Uterus (tissue), 4 donors: ENCODE measurements at places on chromosomes 2 and 18.

DNA sequence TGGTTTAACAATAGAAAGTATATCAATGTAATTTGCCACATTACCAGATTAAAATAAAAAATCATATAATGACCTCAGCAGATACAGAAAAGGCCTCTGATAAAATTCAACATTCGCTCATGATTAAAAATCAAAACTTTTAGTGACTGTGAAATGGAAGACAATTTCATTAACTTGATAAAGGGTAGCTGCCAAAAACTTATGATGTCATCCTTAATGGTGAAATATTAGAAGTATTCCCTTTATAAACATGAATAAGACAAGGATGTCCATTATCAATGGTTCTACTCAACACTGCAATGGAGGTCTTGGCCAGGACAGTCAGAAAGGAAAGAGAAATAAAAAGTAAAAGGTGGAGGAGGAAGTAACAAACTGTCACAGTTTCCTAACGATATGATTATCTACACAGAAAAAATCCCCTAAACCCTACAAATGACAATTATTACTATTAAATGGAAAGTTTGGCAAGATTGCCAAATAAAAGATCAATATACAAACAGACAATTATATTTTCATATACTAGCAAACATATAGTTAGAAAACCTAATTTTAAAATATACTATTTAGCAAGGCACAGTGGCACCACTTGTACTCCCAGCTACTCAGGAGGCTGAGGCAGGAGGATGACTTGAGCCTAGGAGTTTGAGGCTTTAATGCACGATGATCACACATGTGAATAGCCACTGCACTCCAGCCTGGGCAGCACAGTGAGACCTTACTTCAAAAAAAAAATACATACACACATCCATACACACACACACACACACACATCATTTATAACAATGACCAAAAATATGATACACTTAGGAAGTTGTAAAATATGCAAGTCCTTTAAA lies 12.8 kb downstream of the METTL8 start:
- DNase-seq, result no peak

- peak; percentile 83 for DNase-seq
Observed at GRCh38 chr2:223613017-223613950, 11.1 kb upstream of the SCG2 start.

GRCh38 chr2:15866563-15867193 lies 73.7 kb upstream of the MYCN start:
- no peak for DNase-seq

GRCh38 chr2:3646446-3646845 lies 11.6 kb upstream of the ALLC start:
- DNase-seq, result no peak

DNA sequence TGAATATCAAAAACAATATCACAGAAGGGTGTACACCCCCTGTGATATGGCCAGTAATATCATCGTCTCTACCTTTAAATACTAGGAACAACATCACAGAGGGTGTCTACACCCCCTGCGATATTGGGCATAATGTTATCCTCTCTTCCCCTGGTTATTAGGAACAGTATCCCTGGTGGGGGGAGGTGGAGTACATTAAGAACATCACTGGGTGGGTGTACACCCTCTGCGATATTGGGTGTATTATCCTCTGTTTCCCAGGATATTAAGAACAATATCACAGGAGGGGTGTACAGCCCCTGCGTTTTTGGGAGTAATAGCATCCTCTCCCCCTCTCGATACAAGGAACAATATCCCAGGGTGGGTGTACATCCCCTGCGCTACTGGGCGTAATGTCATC lies 1932.8 kb downstream of the SUCLG1 start:
- DNase-seq, result no peak

DNA sequence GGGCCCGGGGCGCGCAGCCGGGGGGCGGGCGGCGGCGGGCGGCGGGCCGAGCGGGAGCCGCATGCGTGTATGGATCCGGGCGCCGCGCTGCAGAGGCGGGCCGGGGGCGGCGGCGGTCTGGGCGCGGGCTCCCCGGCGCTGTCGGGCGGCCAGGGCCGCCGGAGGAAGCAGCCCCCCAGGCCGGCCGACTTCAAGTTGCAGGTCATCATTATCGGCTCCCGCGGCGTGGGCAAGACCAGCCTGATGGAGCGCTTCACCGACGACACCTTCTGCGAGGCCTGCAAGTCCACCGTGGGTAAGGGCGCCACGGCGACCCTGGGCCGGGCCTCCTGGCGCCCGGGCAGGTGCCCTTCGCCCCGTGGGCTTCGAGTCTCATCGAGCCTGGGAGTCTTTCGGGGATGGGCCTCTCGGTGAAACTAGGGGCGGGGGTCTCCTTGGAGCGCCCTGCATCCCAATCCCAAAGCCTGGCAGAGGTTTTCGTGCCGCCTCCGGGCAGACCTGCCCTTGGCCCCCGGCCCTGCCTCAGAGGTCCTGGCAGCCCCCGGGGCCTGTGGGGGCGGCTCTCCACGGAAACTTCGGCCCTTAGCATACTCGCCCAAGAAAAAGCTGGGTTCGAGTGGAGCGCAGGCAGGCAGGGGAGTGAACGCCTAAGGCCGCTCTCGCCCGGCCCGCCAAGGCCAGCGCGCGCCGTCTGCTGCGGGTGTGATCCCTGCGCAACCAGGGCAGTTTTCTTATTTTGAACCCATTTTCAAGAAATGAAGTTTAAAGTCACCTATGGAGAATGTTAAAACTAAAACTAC lies 622 bp downstream of the RAB12 start:
- DNase-seq, result peak; percentile 20

DNA sequence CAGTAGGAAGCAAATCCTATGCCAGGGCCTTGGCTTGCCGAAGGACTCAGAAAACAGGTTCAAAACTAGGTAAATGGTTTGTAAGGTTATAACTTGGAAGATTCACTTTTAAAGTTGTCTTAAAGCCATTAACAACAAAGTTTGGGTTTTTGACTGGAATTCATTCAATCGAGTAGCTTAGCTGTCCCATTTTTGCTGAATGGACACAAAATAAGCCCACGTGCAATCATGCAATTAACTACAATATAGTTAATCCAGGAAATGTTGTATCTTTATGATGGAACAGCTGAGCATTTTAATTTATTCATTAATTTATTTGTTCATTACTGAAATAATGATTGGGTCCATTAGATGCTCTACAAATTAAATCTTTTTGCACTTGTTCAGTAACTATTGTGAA lies 18.3 kb upstream of the APCDD1 start:
- DNase-seq, result no peak

DNA sequence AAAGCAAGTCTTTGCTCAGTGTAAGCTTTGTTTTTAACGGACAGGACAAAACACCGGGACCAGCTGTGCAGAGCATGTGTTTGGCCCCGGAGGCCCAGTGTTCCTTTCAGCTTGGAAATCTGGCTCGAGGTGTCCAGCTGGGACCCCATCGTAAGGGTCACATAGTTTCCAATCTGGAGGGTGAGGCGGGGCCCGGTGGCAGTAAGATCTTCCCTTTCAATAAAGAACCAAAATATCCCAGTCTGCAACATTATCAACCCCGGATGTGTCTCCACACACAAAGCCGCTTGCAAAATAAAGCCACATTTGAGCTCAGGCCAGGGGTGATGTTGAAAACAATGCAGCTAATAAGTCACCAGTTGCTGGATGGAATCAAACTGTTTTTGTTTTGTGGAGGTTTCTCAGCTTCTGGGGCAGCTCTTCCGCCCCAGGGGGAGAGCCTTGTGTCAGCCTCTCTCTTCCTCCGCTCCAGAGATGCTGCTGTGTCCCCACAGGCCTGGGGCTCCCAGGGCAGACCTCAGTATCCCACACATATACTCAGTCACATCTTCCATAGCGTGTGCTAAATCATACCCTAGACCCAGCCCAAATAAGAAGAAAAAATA lies 138.6 kb upstream of the GLI2 start:
- peak; percentile 51 for DNase-seq

- DNase-seq, result no peak
Observed at GRCh38 chr2:120020554-120020953, 7.7 kb downstream of the EPB41L5 start.

- no peak for DNase-seq
Observed at GRCh38 chr18:46660957-46661749, 4.1 kb upstream of the LOXHD1 start.

GRCh38 chr2:109369671-109370191 lies 240.7 kb downstream of the SH3RF3 start:
- peak; percentile 7 for DNase-seq

- DNase-seq, result no peak
Observed at GRCh38 chr2:112658839-112659667, 13.3 kb downstream of the SLC20A1 start.

- peak; percentile 20 for DNase-seq
Observed at GRCh38 chr2:128320192-128320905, 1.7 kb upstream of the HS6ST1 start.

DNA sequence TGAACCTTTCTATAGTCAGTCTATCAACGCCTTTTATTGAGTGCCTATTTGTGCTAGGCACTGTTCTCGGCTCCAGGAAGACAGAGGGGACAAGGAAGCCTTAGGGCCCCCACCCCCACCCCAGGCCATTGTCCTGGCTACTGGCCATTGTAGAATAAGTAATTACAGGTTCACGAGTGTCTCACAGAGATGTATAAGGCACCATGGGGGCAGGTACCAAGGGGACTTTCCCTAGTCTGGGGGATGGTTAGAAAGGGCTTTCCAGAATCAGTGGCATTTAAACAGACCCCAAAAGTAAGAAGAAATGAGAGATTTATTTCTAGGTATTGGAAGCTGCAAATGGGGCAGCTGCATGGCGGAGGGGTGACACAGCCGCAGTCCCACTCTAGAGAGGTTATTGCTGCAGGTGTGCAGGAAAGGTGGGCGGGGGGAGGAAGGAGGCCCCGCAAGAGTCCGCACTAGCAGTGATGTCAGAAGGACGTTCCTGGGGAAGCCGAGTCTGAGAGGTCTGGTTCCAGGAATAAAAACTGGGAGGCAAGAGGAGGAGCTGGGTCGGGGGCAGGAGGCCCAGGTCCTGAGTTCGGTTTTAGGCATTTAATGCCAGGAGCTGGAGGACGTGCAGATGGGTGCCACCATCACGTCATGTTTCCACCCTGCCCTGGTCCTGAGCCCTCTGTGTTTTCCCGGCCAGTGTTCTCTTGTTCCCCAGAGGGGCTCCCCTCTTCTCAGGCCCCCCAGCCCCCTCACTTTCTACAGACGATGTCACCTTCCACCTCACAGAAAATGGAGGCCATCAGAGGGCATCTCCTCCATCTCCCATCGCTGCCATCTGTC lies 30.5 kb downstream of the FOSL2 start:
- DNase-seq, result no peak

DNA sequence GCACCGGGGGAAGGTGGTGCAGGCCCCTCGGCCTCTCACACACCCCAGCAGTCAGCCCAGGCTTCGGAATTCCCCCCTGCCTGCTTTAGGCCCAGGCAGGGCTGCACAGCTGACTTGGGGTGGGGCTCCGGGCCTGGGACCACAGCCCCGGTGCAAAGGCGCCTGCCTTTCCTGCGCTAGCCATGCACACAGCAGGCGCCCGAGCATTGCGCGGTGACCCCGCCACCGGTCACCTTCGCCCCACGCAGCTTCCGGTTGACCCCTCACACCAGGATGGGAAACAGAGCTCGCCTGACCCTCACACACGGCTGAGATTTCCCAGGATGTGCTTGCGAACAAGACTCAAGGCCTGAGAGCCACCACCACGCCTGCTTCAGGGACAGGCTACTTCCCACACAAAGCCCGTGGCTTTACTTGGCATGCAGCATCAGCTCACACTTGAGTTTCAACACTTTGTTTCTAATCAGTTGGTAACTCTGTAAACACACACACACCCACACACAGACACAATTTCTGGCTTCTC lies 46.0 kb downstream of the SLC66A2 start:
- no peak for DNase-seq

GRCh38 chr2:80473796-80474195 lies 169.2 kb upstream of the LRRTM1 start:
- no peak for DNase-seq

DNA sequence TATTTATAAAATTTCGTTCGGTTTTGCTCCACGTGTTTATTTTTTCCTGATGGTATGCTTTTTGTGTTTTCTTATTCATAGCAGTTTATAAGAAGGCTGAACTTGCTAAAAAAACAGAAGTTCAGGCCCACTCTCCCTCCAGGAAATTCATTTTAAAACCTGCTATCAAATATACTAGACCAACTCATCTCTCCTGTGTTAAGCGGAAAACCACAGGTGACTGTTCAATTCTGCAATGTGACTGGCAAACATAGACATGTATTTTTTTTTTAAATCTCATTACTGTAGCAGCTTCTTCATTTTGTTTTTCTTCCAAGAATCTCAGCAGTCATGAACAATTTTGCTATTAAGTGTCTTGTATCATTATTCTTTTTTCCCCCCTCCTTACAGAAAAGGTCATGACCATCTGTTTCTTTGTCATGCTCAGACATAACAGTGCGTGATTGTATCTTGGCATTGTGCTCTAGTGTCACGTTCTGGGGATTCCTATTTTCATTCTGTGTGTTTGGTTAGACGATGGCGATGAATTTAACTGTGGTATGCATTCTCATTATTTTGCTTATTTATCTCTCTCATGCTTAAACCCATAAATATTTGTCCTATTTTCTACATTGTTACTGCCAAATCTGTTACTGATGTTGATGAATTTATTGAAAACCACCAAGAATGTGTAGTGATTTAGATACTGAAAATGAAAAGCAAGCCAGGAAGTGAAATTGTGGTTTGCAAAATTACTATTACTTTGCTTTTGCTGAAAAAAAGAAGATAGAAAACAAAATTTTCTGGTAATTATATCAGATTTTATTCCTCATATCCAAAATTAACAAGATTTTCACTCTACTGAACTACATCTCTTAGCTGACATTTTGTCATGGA lies 74.6 kb upstream of the UNC80 start:
- DNase-seq, result no peak

DNA sequence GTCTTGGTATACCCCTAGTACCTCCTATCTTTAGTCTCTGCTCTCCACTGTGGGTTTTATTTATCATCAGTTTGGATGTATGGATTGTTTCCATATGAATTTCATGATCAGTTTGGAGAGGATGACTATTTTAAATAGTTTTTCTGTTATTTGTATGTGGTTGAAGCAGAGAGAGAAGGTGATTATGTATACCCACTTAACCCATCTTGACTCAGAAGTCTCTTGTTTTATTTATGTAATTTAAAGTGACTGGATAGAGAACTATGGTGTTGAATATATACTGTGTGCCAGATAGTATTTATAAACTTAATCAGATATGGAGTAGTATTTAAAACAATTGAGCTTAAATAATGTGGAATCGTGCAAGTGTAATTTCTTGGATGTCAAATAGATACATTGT lies 39.9 kb downstream of the SMAD4 start:
- DNase-seq, result no peak

- no peak for DNase-seq
Observed at GRCh38 chr18:42707080-42707479, 408.4 kb downstream of the RIT2 start.

- no peak for DNase-seq
Observed at GRCh38 chr2:226308986-226309385, 490.6 kb downstream of the IRS1 start.
